NCI-H1930 (cell line): ENCODE measurements at places on chromosomes 3 and 15.

- DNase-seq, result no peak
These were observed 61.1 kb downstream of the ZNF445 start for GRCh38 chr3:44416031-44417030.

GRCh38 chr3:23836536-23837230 lies 30.9 kb downstream of the UBE2E1 start:
- DNase-seq, result no peak

DNA sequence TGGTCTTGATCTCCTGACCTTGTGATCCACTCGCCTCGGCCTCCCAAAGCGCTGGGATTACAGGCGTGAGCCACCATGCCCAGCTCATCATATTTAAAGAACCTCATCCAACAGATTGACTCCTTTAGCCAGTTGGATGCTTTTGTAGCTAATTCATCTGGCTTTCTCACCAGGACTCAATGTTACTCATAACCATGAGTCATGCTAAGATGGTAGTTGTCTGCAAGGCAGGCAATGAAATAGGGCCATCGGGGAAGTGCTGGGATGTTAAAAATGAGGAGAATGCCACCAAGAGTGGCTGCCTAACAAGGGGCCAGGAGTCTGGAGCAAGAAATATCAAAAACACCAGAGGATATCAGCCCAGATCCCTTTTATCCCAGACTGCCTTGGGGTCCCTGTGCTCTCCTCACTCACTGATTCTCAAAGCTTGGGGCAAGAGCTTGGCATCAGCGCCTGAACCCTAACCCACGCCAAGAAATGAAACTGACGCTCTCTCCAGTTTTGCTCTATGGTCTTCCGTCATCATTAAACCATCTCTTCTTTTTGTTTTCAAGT lies 7.4 kb upstream of the PCOLCE2 start:
- no peak for DNase-seq

GRCh38 chr3:134242649-134243617 lies 7.7 kb downstream of the RYK start:
- no peak for DNase-seq

GRCh38 chr3:155303540-155304097 lies 10.1 kb upstream of the STRIT1 start:
- no peak for DNase-seq

DNA sequence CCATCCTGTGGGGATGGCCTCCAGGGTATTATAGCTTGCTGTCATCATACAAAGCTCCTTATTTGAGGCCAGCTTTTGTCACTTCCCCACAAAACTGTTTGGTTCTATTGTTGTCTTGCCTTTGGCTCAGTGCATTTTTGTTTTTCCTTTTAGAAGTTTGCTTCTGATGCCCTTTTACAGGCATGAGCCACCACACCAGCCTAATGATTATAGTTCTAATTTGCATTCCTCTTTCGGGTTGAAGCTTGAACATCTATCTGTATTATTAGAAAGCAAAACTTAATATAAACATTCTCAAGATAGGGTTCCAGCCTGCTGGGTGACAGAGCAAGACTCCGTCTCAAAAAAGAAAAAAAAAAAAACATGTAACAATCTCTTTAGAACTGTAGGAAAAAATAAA lies 39.8 kb downstream of the SMARCC1 start:
- DNase-seq, result no peak

DNA sequence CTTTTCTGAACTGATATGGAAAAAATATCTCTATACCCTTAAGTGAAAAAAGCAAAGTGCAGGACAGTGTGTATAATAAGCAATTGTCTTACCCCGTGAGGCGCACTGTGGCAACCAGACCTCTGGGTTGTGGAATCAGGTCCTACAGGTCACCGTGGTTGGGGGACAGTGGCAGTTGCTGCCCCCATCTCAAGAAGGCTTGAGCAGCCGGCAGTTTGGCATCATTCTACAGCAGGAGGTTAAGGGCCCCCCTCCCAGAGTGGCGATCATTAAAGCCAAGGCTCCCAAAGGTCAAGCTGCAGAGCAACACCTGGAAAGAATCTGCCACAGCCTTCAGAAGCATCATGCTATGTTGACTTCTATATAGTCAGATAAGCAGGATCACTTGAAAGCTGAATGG lies 56.1 kb upstream of the HERC1 start:
- DNase-seq, result no peak

DNA sequence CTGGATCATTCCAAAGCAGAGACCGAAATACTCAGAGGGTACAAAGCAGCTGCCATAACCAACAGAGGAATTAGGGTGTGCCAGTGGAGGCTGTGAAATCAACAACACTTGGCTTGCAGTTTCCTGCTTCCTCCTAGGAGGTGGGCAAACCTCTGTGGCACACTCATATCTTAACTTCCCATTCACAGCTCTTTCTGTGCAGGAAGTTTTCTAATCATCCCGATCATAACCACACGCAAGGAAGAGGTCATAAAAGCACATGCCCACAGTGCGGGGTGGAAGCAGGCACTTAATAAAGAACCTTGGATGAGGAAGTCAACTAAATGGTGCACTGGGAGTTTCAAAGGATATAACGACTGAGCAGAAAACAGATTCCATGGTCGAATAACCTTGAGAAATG lies 5.1 kb downstream of the SCAMP2 start:
- no peak for DNase-seq

- DNase-seq, result no peak
These were observed 125.4 kb downstream of the ULK4 start for GRCh38 chr3:41836360-41837134.

- DNase-seq, result no peak
These were observed 120.5 kb downstream of the FOXB1 start for GRCh38 chr15:60124460-60125070.

DNA sequence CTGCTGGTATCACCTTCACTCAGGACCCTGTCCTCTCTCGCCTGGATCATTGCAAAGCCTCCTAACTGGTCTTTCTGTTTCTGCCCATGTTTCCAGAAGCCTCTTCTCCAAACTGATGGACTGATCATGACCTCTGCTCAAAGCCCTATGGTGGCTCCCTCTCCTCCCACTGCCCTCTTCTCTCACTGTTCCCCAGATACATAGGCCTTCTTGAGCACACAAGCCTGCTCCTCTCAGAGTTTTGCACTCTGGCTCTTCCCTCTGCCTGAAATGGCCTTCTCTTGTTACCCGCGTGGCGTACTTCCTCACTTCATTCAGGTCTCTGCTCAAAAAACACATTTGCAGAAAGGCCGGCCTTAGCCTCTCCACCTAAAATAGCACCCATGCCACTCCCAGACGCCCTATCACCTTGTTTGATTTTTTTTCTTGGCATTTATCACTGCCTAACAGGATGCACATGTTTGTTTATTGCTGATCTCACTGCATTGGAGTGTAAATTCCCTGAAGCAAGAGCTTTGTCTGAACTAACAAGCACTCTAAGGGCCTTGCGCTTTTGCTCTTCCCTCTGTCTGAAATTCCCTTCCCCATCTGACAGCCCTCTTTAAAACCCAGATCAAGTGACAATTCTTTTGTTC lies 1.4 kb upstream of the ETFA start:
- DNase-seq, result no peak

DNA sequence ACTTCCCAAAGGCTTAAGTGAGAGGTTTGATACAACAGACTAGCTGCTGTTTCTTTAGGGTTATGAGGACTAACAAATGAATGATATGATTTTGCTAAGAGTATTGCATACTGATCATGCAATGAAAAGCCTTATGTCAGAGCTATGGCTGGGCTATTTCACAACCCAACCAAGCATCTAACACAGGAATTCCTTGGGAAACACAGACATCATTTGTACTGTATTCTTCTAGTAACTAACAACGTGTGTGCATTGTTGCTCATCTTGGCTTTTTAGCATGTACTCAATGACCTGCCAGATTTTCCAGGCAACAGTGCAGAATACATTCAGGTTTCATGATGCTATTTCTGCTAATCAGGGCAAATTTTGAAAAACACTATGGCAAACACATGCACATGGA lies 19.3 kb downstream of the PDZRN3 start:
- DNase-seq, result no peak

GRCh38 chr3:45083023-45083422 lies 56.9 kb downstream of the CLEC3B start:
- no peak for DNase-seq

- DNase-seq, result no peak
These were observed 189.4 kb downstream of the MFSD1 start for GRCh38 chr3:158991146-158991705.
